Putamen (tissue), 1 donor: ENCODE measurements at places on chromosomes 12 and 14.

DNA sequence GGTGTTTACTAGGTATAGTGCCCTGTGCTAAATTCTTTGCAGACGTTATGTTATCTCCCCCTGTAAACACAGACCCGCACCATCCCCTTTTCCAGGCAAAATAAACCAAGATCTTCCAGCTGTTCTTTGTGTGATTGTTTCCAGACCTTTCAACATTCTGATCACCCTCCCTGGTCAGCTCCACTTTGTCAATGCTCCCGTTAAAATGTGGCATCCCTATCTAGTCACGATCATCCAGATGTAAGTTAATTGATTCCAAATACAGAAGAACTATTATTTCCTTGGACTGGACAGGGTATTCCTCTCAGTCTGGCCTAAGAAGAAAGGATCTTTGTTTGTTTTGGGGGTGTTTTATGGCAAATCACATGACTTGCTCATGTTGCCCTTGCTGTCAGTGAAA lies 127.6 kb upstream of the ARID2 start:
- DNase-seq: peak; percentile 71

GRCh38 chr14:36317650-36318049 lies 2.8 kb downstream of the MBIP start:
- no peak for DNase-seq

DNA sequence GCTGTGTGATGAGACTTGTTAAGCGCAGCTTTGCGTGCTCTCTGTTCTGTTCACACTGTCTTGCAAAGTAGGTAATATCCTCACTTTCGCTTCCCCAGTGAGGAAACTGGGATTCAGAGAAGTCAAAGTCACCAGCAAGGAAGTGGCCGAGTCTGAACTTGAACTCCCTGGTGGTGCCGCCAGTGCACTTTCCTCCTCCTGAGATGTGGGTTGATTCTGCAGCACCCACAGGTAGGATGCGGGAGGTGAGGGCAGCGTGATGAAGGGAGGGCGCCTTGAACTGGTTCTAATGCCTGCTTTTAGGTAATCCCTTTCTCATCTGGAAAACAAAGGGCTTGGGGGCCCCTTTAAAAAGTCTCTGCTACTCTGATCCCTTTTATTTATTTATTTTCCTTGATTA lies 54.9 kb upstream of the IGF1 start:
- DNase-seq: no peak

DNA sequence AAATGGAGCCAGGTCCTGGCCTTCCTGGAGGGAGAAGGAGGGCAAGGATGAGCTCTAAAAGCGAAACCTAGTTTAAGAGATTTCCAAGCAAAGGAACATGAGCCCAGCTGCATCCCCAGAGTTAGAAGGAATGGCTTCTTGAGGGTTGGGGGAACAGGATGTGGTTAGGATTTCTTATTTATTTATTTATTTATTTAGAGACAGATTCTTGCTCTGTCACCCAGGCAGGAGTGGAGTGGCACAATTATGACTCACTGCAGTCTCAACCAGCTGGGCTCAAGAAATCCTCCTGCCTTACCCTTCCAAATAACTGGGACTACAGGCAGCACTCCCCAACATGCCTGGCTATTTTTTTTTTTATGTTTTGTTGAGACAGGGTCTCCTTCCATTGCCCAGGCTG lies 25.3 kb upstream of the TMEM106C start:
- DNase-seq: no peak

DNA sequence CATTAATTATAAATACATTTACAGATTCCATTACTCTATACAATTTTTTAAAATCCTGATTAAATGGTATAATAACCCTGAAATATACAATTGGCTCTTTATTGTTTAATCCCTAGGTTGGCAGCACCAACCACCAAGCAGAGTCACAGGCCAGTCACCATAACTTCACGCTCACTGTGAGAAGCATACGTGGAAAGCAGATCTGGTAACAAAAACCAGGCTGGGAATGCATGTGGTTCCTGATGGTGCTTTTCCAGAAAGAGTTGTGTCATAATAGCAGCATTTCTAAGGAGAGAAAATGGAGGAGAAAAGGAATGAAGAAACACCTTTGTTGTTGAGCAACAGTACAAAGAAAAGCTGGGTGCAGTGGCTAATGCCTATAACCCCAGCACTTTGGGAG lies 66.1 kb downstream of the SIX6 start:
- DNase-seq: no peak

DNA sequence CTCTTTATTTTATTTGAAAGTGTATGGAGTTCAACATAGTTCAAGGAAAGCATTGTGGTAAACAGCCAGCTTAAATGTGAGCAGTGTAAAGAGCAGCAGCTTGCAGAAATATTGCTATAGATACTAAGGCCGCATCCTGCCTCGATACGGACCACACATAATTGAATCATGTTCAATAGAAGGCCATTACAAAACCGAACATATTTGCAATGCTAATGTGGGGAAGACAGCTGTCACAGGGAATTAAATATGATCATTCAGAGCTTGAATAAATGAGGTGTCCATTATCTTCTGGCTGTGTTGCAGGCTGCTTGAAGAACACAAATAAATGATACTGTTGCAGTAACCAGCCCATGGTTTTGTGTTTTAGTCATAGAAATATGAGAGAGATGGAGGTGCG lies 173.2 kb downstream of the BRMS1L start:
- DNase-seq: no peak

DNA sequence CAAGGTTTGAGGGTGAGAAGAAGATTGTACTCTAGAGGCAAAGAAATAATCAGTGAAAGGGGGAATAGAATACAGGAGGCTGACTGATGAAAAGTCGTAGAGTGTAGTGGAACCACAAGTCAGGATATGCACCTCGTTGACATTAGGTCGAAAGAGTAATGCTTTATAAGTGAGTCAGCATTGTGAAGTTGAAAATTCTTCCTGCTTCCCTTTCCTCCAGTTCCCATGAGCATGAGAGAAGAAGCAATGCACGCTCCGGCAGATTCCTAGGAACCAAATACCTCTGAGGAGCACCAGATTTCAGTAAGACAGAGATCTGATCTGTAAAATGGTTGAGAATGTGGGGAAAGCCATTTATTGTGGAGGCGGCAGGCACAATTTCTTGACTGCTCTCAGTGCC lies 16.5 kb downstream of the CCER1 start:
- no peak for DNase-seq

GRCh38 chr12:54251667-54252284 lies 28.1 kb downstream of the CBX5 start:
- DNase-seq: peak; percentile 30

DNA sequence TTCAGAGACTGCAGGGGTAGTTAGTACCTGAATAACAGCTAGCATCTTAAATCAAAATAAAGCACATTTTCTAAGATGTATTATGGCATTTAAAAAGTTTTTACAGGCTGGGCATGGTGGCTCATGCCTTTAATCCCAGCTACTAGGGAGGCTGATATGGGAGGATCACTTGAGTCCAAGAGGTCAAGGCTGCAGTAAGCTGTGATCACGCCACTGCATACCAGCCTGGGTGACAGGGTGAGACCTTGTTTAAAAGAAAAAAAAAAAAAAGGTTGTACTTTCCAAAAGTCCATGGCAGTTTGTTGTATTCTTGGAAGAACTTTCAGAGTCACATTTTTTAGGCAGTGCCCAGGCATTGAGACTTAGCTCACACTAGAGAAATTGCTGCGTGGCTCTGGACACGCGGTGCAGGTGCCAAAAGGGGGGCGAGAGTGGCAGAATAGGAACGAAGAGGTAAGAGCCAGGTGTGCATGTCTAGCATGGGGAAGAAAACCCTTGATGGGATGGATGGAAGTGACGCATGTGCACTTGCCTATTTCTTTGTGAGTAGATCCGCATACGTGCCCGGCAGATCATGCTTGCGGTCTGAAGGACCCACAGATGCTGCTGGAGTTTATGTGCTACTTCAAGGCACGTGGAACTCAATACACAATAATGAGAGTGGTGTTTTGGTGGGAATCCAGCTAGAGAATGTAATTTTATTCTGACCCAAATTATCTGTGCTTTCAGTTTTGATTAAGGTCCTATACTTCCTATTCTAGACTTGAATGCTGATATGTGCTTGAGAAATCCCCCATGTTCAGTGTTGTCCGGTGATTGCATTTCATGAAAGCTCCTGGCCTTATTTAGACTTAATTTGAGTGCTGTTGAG lies 11.9 kb downstream of the ANKRD13A start:
- DNase-seq: no peak

- DNase-seq: no peak
Measured at GRCh38 chr12:132161036-132161781, 17.0 kb downstream of the NOC4L start.

- DNase-seq: no peak
Measured at GRCh38 chr14:101875727-101876554, 88.4 kb upstream of the DYNC1H1 start.

DNA sequence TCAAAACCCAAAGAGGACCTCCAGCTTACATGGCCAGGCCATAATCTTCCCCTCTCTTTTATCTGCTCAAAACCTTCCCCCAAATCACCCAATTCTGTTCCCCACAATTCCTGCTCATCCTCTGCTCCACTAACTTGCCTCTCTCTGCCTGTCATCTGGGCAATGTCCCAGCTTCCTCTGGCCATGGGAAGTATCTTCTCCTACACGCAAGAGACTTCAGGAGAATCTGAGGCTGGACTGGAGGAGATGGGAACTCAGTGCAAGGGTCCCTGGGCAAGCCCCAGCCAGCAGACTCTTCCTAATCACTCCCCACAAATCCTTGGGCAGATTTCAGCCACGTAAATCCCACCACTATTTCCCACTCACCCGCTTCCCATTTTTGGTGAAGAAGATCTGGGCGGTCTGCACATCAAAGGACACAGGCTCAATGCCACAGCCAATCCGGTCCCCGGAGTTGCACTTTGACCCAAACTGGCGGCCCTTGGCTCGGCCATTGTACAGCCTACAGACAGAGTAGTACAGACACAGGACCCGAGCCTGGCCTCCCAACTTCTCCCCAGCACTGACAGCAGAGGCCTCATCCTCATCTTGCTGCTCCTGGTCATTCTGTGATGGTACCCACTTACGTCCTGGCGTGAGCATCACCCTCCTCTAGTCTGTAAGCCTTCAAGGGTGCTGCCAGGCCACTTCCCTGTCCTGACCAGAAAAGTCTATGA lies 4.7 kb downstream of the SPRYD3 start:
- no peak for DNase-seq
